ENCODE measurements at places on chromosomes 13 and 19.

- no peak for DNase-seq
Observed at GRCh38 chr13:69300131-69300530, 807.5 kb upstream of the ATXN8OS start.

- no peak for DNase-seq
Observed at GRCh38 chr19:31913103-31913661, 432.2 kb upstream of the ZNF507 start.

DNA sequence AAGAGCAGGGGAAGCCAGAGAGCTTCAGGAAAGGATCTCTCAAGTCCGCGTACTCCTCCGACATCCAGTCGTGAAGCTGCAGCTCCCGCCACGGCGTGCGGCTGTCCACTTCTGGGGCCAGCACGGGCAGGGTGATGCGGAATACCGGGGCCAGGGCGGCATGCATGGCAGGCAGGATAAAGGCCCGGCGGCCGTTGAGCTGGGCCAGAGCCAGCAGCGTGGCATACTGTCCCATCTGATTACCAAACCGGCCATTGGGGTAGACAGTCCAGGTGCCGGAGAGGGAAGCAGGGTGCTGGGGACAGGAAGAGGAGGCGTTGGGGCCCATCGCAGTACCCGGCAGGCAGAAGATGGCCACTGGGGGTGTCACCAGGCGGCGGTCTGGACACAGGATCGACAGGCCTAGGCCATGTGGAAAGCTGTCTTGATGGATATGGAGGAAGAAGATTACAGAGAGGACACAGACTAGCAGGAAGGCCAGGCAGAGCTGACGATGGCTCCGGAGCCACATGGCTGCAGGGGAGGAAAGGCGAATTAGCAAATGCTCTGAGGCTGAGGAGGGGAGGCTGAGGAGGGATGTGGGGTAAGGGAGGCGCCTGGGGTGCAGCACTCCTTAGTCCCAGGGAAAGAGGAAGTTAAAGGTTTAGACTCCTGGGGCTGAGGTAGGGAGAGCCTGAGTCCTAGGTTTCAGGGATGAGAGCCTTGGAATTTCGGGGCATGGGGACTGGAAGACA lies 1.5 kb downstream of the FUT1 start:
- DNase-seq, result no peak

- no peak for DNase-seq
Observed at GRCh38 chr13:63607153-63607552, 2191.5 kb upstream of the PCDH20 start.

GRCh38 chr13:106589716-106590115 lies 21.8 kb upstream of the ARGLU1 start:
- no peak for DNase-seq

- no peak for DNase-seq
Observed at GRCh38 chr19:1955171-1956121, 14.5 kb downstream of the CSNK1G2 start.

DNA sequence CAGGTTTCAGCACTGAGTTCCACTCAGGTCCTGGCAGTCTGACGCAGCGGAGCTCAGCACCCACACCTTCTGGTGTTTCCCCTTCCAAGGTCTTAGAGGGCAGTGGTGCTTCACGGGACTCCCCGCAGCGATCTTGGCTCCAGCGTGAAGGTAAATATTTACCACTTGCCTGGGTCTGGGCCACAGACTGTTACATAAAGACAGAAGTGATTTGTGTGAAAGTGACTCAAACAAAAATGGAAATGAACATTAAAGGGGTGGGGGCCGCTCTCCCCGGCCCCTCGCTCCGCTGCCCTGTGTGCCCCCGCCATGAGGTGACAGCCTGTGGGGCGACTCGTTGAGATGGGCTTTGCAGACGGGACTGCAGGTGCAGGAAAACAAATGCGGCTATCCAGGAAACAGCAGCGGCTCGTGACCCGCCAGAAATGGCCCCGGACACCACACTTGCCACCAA lies 55.0 kb downstream of the GGACT start:
- DNase-seq, result no peak

Measured in fibroblast of skin of right quadriceps (primary cell).